NCI-H524 (cell line): ENCODE measurements at places on chromosomes 7 and 10.

GRCh38 chr10:29407280-29407858 is 118.5 kb downstream of the LYZL1 start:
- DNase-seq = no peak

- DNase-seq = no peak
Observed at GRCh38 chr10:59617996-59618395, 91.7 kb downstream of the SLC16A9 start.

- DNase-seq = no peak
Observed at GRCh38 chr10:46091080-46091827, 45.2 kb upstream of the MSMB start.

DNA sequence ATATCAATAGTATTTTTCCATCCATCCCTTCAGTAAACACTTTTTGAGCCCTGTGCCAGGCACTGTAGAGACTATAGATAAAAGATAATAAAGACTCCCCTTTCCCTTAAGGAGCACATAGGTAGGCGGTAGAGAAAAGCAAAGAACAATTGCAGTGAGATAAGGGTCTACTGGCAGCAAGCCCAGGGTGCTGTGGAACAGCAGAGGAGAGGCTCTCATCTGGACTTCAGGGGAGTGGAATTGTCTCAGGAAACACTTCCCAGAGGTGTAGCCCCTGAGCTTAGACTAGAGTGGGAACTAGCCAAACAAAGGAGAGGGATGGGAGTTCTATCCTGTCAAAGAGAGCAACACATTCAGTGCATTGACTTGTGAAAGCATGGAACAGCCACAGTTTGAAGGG is 102.0 kb downstream of the NRF1 start:
- DNase-seq = no peak

DNA sequence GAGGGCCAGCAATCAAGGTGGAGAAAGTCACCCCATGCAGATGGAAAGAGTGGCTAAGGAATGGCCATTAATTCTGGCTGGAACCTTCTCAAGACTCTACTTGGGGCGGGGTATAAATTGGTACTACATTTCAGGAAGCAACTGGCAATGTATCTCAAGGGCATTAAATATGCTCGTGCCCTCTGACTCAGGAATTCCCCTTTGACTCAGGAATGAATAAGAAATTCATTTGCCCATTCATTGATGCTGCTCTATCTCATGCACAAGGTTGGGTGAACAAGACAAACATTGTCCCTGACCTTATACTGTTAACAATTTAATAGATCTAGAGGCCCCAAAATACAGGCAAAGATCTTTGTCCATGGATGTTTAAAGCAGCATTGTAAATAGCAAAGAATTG is 188.1 kb downstream of the MYOF start:
- DNase-seq = no peak

DNA sequence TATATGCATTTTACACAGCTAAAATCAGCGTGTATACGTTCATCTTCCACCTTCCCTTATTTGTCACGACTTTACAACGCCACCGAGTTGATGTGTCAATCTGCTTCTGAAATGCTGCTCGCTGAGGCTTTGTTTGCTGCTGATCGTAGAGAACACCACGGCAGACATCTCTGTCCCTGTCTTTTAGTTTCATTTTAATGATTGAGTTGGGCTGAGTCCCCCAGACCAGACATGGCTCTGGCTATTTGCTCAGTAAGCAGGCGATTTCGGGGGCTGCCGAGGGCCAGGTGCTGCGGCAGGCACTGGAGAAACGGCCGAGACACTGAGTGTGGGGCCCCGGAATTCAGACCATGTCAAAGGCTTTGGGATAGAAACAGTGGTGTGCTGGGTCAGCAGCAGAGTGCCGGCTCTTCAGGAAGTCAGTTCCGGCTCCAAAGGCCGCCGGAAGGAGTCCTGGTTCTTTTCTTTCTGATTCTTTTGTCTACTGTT is 5.0 kb downstream of the LRRC27 start:
- DNase-seq = no peak

DNA sequence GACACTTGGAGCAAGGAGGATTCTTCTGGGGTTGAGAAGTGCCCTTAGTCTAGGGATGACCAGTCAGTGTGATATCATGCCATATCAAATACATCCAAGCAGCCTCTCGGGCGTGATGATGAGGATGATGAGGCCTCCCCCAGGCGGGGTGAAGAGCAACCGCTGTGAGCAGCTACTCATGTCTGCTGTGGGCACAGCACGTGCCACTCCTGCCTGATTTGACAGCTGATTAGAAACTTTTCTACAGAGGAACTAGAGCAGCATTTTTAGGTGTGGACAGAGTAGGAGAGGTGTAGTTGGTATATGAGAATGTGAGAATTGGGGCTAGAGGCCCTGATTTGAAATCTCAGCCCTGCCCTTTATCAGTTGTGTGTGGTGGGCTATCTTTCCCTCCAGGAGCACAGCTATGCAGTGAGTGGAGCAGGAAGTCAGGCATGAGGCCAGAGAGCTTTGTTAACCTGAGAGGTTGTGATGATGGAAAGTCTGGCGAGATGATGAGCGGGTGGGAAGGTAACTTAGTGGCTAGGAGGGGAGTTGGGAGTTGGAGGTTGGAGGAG is 49.6 kb upstream of the COBL start:
- no peak for DNase-seq

DNA sequence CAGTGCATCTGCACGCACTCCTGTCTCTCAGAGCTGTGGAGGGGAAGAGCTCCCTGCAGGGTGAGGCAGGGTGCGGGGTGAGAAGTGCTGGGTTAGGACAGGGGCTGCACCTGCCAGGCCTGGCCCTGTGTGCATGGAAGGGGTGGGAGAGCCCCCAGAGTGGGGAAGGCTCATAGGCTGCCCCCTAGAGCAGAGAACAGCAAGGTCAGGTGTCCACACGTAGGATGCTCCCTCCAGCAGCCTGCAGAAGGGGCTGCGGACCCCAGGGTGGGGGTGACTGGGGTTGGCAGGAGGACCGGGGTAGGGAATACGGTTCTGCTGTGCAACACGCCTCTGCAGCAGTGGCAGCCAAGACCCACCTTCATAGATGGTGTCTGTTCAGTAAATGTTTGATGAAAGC is 208.6 kb downstream of the PTPRN2 start:
- DNase-seq = no peak

GRCh38 chr10:69125554-69125953 is 1.6 kb downstream of the VPS26A start:
- DNase-seq = no peak
